ENCODE measurements at places on chromosomes 2 and 18. TPM values are rescaled to one million over a fixed set of nuclear protein-coding genes. Genes with fewer than 3 reads are reported as not detected.

DNA sequence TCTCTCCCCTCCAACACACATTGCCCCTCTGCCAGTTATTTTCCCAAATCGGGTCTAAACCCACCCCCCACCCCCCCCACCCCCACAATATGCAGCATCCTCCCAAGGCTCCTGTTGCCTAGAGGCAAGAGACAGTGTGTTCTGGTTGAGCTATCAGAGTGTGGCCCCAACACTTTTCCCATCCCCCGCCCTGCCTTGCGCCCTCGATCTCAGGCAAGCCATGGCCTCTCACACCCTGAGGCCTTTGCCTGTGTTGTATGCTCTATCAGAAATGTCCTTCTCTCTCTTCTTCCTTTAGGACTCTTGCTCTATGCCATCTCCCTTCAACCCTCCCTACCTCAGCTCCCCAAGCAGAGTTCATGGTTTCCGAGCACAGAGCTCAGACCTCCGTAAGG, 9.5 kb upstream of the GRHL1 start:
- no peak for DNase-seq
- H3K36me3 ChIP-seq: no peaks in the 10 kb centered on the region
- peaks cover 4% of the 10 kb centered on the region for H3K27me3 ChIP-seq
- no peak overlapping the region for H3K27ac ChIP-seq

DNA sequence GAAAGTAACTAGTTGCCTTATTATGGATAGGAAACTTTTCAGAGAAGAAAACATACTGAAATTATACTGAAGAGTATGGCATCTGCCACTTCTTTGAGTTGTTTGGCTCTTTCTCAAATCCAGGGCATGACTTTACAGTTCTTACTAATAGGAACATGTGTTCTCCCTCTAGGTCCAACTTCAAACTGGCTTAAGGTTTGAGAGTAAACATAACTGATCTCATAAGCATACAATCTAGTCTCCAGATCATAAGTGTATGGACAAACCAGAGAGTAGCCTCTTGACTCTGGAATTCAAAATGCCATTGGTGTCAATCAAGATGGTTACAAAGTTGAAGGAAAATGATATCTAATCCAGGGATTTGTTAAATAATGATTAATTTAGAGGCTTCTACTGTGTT, 101.5 kb downstream of the NYAP2 start:
- no peak overlapping the region for H3K27ac ChIP-seq
- peaks cover 14% of the 10 kb centered on the region for H3K27me3 ChIP-seq
- no peaks in the 10 kb centered on the region for H3K36me3 ChIP-seq

DNA sequence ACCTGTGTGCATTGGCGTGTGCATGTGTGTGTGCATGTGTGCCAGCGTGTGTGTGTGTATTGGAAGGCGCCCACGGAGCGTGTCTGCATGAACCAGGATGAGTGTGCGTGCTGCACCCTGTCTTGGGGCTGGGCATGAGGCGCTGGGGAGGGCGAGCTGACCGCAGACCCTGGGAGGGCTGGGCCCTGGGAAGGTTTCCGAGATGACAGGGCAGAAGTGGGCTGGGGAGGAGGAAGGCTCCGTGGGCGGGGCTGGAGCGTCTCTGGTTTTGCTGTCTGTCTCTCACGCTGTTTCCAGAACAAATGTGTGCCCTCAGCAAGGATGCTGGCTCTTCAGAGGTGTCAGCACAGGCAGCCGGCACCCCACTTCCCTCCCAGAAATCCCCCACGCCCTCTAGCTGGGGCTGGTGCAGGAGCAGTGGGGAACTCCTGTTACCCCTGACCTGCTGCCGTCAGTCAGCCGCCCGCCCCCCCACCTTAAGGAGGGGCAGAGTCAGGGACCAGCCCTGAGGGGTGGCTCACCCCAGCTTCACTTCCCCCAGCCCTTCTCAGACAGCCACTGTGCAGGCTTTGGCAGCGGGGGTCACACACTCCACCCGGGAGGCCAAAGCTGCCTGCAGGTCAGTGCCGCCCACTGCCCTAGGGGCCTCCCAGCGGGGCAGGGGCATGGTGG, at the start of gene GPR35:
Gene GPR35, plus strand, starts transcription at position 531 of the 672 bp plus-strand sequence. CDS start 4,473 bp downstream, outside the sequence.
- no peak within 1 kb of the TSS for H3K4me3 ChIP-seq
- peaks cover 6% of the 10 kb centered on the region for H3K4me1 ChIP-seq
- H3K27me3 ChIP-seq: no peaks in the 10 kb centered on the region
- DNase-seq: no peak

- peaks cover 13% of the 10 kb centered on the region for H3K4me1 ChIP-seq
- H3K27me3 ChIP-seq: no peaks in the 10 kb centered on the region
- H3K36me3 ChIP-seq: no peaks in the 10 kb centered on the region
- no peak for DNase-seq
- H3K4me3 ChIP-seq: no peak overlapping the region
Observed at GRCh38 chr18:34787931-34788532, 77.9 kb downstream of the DTNA start.

GRCh38 chr2:831225-831536, 119.5 kb upstream of the SNTG2 start:
- H3K27ac ChIP-seq: no peak overlapping the region
- no peaks in the 10 kb centered on the region for H3K27me3 ChIP-seq
- H3K4me3 ChIP-seq: no peak overlapping the region
- no peak for DNase-seq
- H3K4me1 ChIP-seq: no peaks in the 10 kb centered on the region
- H3K36me3 ChIP-seq: no peaks in the 10 kb centered on the region

DNA sequence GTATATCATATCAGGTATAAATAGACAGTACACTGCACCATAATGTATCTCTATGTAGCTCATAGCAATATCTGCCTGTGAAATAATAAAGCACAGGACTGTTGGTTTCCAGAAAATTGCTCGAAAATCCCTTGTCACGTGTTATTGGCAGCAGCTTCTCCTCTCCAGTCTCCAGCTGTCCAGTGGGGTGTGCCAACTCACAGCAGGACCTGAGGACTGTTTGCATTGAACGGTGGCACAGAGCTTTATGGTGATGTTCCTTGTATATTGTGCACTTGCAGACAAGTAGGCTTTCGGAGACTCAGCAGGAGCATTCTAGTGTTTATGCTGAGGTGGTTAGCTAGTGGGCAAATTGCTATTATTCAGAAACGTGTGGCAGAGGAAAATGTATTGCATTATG, 182.2 kb upstream of the ATP5MC3 start:
- no peaks in the 10 kb centered on the region for H3K36me3 ChIP-seq
- H3K4me1 ChIP-seq: peaks cover 4% of the 10 kb centered on the region
- H3K27me3 ChIP-seq: peaks cover 35% of the 10 kb centered on the region
- no peak for DNase-seq
- no peak overlapping the region for H3K27ac ChIP-seq
- no peak overlapping the region for H3K4me3 ChIP-seq

DNA sequence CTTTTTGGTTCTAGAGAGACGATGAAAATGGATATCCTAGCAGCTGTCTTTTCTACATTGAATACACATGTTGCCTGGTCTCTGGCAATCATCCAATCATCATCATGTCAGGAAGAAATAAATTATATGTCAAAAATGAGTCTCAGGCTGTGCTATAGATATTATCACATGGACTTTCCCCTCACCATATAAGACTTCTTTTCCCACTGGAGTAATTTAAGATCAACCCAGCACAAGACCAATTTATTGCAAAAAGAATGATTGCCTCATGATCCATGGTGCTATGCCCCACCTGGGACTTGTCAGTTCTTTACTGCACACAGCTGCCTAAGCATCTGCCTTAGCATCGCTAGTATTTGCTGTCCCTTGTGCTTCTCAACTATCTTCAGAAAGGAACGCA, 783.7 kb upstream of the TMEFF2 start:
- H3K4me1 ChIP-seq: no peaks in the 10 kb centered on the region
- H3K36me3 ChIP-seq: no peaks in the 10 kb centered on the region
- no peak for DNase-seq
- H3K4me3 ChIP-seq: no peak overlapping the region
- no peaks in the 10 kb centered on the region for H3K27me3 ChIP-seq

DNA sequence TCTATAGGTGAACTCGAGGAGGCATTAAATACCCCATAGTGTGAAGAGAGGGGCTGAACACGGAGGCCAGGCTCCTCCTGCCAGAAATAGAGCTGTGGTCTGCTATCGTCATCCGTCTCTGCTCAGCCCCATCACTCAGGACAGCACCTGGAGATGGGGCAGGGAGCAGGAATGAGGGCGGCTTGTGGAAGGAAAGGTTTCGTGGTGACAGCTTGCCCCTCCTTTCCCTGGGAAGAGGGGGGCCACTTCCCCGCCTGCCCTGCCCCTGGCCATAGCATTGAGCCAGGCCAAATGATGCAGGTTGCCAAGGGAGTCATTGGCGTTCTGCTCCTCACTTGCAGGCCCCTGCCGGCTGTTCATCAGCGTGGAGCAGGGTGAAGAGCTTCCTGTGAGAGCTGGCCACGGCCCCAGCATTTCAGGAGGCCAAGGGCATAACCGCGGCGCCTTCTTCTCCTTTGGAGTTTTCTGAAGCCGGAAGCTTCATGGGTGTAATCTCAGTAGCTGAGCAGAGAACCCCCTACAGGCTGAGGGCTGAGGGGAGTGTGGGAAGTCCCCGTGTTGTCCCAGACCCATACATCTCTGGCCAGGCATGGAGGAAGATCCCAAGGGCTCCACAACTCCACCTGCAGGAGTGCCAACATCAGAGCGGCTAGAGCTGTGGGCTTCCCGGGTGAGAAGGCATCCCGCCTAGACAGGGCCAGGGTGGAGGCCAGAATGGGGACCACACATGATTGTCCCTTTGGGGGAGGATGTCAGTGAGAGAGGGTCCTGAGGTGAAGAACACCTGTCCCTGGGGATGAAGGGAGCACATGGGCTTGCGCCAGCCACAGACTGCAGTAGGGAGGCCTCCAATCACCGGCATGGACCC, 112.5 kb upstream of the GLI2 start:
- H3K4me3 ChIP-seq: no peak overlapping the region
- H3K27ac ChIP-seq: no peak overlapping the region
- H3K27me3 ChIP-seq: peaks cover 25% of the 10 kb centered on the region
- H3K4me1 ChIP-seq: no peaks in the 10 kb centered on the region
- DNase-seq: no peak
- no peaks in the 10 kb centered on the region for H3K36me3 ChIP-seq

SLC9A4 gene
- total RNA-seq: not detected

NCOA1 gene
- total RNA-seq: 29.0 TPM

OR6B2 gene
- total RNA-seq: not detected

GCG gene
- not detected for total RNA-seq

MARCO gene
- not detected for total RNA-seq

UGT1A8 gene
- not detected for total RNA-seq
